EH (cell line): ENCODE measurements at places on chromosomes 1 and 21.

- peak; percentile 47 for DNase-seq
Measured at GRCh38 chr1:198030682-198031081, 113.5 kb downstream of the LHX9 start.

- no peak for DNase-seq
Measured at GRCh38 chr1:25653558-25653957, 37.0 kb downstream of the MAN1C1 start.

DNA sequence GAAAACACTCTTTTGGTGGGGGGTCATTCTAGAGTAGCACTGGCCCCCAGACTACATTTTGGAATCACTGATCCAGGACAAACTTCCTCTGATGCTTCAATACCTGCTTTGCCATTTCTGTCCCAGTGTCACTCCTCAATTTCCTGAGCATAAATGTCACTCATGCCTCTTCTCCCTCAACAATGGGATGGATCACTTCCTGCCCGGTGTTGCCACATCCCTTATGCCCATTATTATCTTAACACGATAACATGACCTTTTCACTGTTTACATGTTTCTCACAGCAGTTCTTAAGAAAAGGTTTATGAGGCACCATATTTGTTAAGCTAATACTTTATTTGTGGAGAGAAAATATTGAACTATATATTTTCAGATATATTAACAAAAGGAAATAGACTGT, 3.9 kb upstream of the ITLN1 start:
- DNase-seq = no peak

GRCh38 chr1:14282707-14283106, 315.8 kb upstream of the KAZN start:
- no peak for DNase-seq

DNA sequence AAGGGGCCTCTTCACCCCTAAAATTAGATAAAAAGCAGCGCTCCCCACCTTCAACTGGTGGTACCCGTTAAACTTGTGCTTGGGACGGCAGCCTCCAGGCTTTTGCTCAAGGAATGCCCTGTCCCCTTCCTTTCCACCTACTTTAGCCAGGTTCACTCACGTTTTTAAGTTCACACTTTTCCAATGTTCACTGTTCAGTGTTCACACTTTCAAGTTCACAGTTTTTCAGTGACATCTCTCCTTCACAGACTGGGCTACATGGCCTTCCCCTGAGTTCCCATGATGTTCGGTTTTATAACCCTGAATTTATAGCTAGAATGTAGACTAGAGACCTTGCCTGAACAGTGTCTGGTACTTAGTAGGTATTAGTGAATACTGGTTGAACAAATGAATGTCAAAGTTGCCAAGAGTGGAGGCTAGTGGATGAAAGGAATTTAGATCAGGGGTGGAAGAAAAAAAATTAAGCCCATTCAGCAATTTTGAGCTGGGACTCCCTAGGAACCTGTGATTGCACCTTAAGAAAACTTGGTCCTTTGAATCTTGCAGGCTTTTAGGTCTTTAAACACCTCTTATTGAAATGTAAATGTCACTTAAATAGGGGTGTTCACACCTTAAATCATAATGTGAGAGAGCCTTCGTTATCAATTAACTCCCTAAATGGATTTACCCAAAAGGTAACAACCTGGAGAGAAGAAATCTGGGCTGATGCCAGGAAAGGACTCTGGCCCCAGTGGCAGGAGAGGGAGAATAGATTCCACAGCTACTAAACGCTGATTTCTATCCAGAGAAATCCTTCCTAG, 12.3 kb downstream of the BTG2 start:
- no peak for DNase-seq
